ENCODE measurements at places on chromosomes 13 and 19. TPM values are rescaled to one million over a fixed set of nuclear protein-coding genes. Genes with fewer than 3 reads are reported as not detected.
A peak's percentile ranks its signal among the peaks of the same experiment; 100 is the strongest.

The MYBPC2 gene
- not detected for polyA plus RNA-seq

The CASP14 gene
- not detected for polyA plus RNA-seq

The NTF4 gene
- polyA plus RNA-seq, result not detected

The CCDC70 gene
- polyA plus RNA-seq, result not detected

- no peak for DNase-seq
- H3K4me1 ChIP-seq, result peaks cover 8% of the 10 kb centered on the region
- H3K4me3 ChIP-seq, result peak overlapping the region; percentile 95
- no peaks in the 10 kb centered on the region for H3K36me3 ChIP-seq
Measured at GRCh38 chr19:11598103-11598483, 810 bp downstream of the ZNF627 start.

DNA sequence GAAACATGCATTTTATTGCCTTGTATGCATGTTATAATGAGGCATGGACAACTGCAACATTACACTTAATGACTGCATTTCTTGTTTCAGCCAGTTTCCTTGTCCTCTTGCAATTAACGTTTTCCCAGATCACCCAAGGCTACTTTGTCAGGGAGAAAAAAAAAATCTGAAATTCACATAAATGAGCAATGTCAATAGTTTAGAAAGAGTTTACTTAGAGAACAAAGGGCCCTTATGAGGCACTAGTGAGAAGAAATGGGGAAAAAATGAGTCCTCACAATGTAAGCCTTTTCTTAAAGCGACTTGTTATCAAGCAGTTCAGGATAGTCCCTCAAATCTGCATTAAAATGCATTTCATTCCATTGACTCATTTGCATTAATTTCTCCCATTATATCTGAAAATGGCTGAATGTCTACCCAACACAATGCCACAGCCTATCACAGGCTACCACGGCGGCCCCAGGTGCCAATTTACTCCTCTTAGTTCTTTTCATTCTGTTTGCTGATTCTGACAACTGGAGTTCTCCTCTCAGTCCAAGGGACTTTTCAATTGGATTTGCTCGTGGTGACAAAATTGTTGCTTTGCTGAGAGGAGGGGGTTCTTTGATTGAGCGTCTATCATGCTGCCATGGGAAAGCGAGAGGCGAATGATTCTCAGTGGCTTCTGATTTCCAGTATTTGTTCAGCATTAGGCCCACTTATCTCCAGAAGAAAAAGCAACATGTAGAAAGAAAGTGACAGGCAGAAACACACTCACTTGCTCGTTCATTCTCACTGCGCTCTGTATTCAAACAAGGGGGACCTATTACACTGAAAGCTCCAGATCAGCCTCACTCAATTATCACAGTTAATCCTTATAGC, 107.1 kb downstream of the DACH1 start:
- no peak for DNase-seq
- H3K4me1 ChIP-seq, result peaks cover 6% of the 10 kb centered on the region
- no peaks in the 10 kb centered on the region for H3K36me3 ChIP-seq

- no peaks in the 10 kb centered on the region for H3K27me3 ChIP-seq
- H3K36me3 ChIP-seq, result no peaks in the 10 kb centered on the region
Measured at GRCh38 chr19:35458731-35459391, 10.8 kb downstream of the FFAR2 start.

- H3K27ac ChIP-seq, result no peak overlapping the region
- H3K4me3 ChIP-seq, result no peak overlapping the region
Measured at GRCh38 chr13:66089711-66090110, 1140.4 kb downstream of the PCDH9 start.

- H3K27me3 ChIP-seq, result no peaks in the 10 kb centered on the region
- DNase-seq, result no peak
- H3K36me3 ChIP-seq, result no peaks in the 10 kb centered on the region
- H3K4me1 ChIP-seq, result peaks cover 12% of the 10 kb centered on the region
Measured at GRCh38 chr13:28526876-28527275, 31.9 kb upstream of the FLT1 start.

DNA sequence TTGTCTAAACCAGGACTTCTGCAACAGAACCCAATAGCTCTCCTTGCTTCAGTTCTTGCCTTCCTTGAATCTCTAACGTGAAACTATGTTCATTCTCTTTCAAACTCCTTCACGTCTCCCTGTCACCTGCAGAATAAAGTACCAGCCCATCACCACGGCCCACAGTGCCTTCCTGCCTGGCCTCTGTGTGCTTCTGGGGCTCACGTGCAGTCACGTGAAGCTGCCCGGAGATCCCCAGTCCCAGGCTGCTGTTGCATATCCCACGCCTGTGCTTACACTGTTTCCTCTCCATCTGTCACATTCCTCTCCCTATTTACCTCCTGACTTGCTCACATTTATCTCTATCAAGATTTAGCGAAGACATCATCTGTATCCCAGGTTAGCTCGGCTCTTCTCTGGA, 102.8 kb downstream of the STARD13 start:
- peaks cover 23% of the 10 kb centered on the region for H3K4me1 ChIP-seq
- no peak overlapping the region for H3K4me3 ChIP-seq
- no peak overlapping the region for H3K27ac ChIP-seq
- no peaks in the 10 kb centered on the region for H3K27me3 ChIP-seq
- DNase-seq, result no peak

DNA sequence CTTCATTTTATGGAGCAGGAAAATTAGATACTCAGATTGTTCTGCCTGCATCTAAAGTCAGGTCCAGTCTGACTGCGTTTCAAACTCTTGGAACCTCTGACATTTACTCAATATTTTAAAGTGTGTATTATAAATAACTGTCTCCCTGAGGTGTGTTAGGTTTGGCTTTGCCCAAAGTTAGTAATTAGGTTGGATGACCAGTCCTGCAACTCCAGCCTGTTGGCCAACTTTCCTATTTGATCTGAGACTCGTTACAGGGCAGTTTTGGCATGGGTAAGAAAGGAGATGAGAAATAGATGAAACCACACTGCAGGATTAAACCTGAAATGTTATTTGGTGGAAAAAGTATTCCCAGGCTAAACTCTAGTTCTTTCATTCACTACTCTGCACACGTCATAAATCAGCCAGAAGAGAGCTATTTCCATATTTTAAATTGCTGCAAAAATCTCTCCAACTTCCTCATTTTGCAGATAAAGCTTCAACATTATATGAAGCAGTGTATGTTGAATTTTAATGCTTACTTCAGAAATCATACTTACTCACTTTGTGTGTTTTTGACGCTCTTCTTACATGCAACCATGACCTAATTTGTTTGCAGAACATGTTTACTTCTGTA, 357.1 kb downstream of the DCT start:
- no peaks in the 10 kb centered on the region for H3K36me3 ChIP-seq
- H3K27ac ChIP-seq, result no peak overlapping the region
- no peak for DNase-seq
- H3K4me3 ChIP-seq, result no peak overlapping the region

GRCh38 chr13:25213715-25214114, 41.6 kb upstream of the AMER2 start:
- no peak overlapping the region for H3K4me3 ChIP-seq
- no peaks in the 10 kb centered on the region for H3K36me3 ChIP-seq
- DNase-seq, result no peak
- H3K27me3 ChIP-seq, result no peaks in the 10 kb centered on the region
- H3K27ac ChIP-seq, result no peak overlapping the region
- no peaks in the 10 kb centered on the region for H3K4me1 ChIP-seq

GRCh38 chr13:47798194-47798593, 202.9 kb downstream of the SUCLA2 start:
- no peaks in the 10 kb centered on the region for H3K27me3 ChIP-seq
- no peaks in the 10 kb centered on the region for H3K36me3 ChIP-seq
- H3K4me1 ChIP-seq, result no peaks in the 10 kb centered on the region
- H3K27ac ChIP-seq, result no peak overlapping the region
- no peak for DNase-seq

DNA sequence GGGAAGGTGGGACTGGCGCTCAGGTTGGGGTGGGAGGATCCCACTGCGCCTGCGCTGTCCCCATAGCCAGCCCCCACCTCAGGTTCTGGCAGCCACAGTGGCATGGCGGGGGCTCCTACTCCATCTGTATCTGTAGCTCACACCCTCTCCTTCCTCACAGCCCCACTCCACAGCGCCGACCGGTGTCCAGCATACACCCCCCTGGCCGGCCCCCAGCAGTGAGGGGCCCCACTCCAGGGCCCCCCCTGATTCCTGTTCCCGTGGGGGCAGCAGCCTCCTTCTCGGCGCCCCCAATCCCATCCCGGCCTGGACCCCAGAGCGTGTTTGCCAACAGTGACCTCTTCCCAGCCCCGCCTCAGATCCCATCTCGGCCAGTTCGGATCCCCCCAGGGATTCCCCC, 6.0 kb downstream of the TMED1 start:
- no peaks in the 10 kb centered on the region for H3K4me1 ChIP-seq
- H3K27ac ChIP-seq, result no peak overlapping the region
- peaks cover 41% of the 10 kb centered on the region for H3K36me3 ChIP-seq
- H3K4me3 ChIP-seq, result no peak overlapping the region

DNA sequence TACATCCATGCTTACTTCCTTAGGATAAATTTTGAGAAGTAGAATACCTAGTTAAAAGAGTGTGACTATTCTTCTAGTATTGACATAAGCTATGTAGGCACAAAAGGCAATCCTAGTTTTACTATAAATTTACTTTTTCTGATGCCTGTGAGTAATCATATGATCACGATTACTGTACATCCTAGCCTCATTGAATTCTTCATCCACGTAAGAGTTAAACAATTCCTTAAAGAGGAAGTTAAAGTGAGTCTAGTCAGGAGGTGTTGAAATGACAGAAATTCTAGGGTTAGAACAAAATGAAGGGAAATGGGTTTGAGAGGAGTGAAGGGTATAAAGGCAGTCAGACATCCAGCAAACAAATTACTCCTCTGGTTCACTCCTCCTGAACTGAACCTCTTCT, at the start of gene ACOD1:
Gene ACOD1 (plus strand): TSS at position 363 of the 400 bp plus-strand sequence. CDS start 48 bp downstream, outside the sequence.
- H3K27ac ChIP-seq, result no peak within 1 kb of the TSS
- DNase-seq, result no peak
- H3K4me3 ChIP-seq, result no peak within 1 kb of the TSS
- H3K27me3 ChIP-seq, result peaks cover 1% of the 10 kb centered on the region
- H3K36me3 ChIP-seq, result no peaks in the 10 kb centered on the region

DNA sequence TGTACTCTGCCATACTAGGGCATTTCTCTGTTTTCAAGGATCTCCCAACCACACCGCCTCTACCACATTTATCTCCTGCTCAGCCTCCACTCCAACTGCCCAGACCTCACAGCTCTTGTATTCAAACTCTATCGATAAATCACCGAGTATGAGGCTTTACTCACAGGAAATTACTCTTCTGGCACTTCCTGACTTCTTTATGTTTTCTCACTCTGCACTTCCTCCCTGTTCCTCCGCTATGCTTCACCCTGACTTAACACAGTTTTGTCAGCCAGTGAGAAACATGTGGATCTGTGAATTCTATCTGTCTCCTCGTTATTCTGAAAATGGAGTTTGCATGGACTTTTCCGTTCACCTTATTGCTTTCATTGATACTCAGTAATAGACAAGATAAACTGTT, 2.6 kb upstream of the CARD8 start:
- DNase-seq, result peak; percentile 80
- peak overlapping the region; percentile 95 for H3K27ac ChIP-seq
- H3K4me3 ChIP-seq, result peak overlapping the region; percentile 70
- H3K36me3 ChIP-seq, result no peaks in the 10 kb centered on the region
- no peaks in the 10 kb centered on the region for H3K27me3 ChIP-seq
- peaks cover 45% of the 10 kb centered on the region for H3K4me1 ChIP-seq

GRCh38 chr13:112521073-112521685, 66.8 kb downstream of the TUBGCP3 start:
- H3K4me3 ChIP-seq, result no peak overlapping the region
- H3K27ac ChIP-seq, result no peak overlapping the region
- DNase-seq, result no peak
- H3K4me1 ChIP-seq, result peaks cover 8% of the 10 kb centered on the region
- no peaks in the 10 kb centered on the region for H3K27me3 ChIP-seq
- H3K36me3 ChIP-seq, result peaks cover 9% of the 10 kb centered on the region

- H3K4me3 ChIP-seq, result no peak overlapping the region
- DNase-seq, result no peak
- H3K27me3 ChIP-seq, result no peaks in the 10 kb centered on the region
- H3K36me3 ChIP-seq, result no peaks in the 10 kb centered on the region
Measured at GRCh38 chr19:4069331-4069959, 2.7 kb upstream of the ZBTB7A start.

DNA sequence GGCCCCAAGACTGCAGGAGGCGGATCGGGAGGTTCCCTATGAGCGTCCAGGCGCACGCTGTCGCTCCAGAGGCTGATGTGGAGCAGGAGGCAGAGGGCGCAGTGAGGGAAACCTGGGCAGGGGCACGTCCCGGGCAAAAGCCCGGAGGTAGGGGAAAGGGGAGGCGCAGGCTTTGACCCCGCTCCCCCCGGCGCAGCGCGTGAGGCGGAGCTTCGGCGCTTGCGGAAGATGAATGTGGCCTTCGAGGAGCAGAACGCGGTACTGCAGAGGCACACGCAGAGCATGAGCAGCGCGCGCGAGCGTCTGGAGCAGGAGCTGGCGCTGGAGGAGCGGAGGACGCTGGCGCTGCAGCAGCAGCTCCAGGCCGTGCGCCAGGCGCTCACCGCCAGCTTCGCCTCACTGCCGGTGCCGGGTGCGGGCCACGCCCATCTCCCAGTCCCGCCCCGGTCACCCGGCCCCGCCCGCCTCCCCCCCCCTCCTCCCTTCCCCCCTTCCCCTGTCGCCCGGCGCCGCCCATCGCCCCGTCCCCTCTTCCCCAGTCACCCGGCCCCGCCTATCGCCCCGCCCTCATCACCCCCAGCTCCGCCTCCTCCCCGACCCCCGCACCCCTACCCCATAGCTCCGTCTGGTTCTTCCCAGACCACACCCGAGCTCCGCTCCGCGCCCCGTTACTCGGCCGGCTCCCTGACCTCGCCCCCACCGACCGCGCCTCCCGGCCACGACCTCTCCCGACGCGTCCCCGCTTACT, 4.1 kb downstream of the HMG20B start:
- H3K27me3 ChIP-seq, result no peaks in the 10 kb centered on the region
- no peak overlapping the region for H3K4me3 ChIP-seq
- peaks cover 3% of the 10 kb centered on the region for H3K36me3 ChIP-seq
- H3K27ac ChIP-seq, result no peak overlapping the region
- peaks cover 21% of the 10 kb centered on the region for H3K4me1 ChIP-seq

- H3K36me3 ChIP-seq, result no peaks in the 10 kb centered on the region
- H3K27ac ChIP-seq, result no peak overlapping the region
- H3K4me3 ChIP-seq, result no peak overlapping the region
- peaks cover 8% of the 10 kb centered on the region for H3K27me3 ChIP-seq
- DNase-seq, result no peak
Measured at GRCh38 chr13:48165063-48165462, 67.9 kb upstream of the ITM2B start.

All from endothelial cell of umbilical vein (primary cell).